ENCODE measurements at places on chromosomes 4 and X. TPM values are rescaled to one million over a fixed set of nuclear protein-coding genes. Genes with fewer than 3 reads are reported as not detected.

GRCh38 chr4:100106982-100107381 lies 83.3 kb downstream of the DDIT4L start:
- no peak for DNase-seq

- DNase-seq, result no peak
Observed at GRCh38 chr4:76384052-76384451, 36.9 kb downstream of the CCDC158 start.

DNA sequence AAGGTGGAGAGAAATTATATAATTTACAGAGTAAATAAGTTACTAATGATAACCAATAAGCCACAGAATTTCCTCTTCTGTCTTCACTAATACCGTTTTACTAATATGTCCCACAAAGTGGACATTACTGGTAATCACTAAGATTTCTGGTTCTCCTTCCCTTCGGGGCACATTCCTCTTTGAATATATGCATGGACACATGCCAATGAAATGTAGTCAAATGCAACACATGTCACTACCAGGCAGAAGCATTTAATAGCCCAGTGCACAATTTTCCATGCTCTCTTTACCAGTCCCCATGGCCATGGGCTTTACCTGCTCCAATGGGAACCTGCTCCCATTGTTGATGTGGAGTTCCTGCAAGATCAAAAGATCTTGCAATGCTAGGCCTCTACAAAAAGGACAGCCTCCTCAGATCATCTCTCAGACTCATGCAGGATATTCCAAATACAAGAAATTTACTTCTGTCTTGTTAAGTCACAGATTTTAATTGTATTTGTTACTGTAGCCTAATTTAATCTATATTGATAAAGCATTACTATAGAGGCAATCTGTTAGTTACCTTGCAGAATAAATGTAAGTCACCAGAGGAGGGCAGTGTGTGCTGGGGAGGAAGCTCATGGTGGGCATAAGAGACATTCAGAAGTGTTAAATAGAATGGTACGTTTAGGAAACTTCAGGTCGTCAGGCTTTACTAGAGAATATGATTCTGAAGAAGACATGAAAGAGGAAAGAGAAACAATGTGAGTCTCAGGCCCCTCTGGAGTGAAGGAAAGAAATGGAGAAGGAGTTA lies 37.1 kb upstream of the INPP4B start:
- DNase-seq, result peak; percentile 28

- DNase-seq, result no peak
Observed at GRCh38 chrX:135536877-135537276, 16.4 kb downstream of the INTS6L start.

GRCh38 chr4:11966782-11967181 lies 538.1 kb upstream of the HS3ST1 start:
- DNase-seq, result no peak

DNA sequence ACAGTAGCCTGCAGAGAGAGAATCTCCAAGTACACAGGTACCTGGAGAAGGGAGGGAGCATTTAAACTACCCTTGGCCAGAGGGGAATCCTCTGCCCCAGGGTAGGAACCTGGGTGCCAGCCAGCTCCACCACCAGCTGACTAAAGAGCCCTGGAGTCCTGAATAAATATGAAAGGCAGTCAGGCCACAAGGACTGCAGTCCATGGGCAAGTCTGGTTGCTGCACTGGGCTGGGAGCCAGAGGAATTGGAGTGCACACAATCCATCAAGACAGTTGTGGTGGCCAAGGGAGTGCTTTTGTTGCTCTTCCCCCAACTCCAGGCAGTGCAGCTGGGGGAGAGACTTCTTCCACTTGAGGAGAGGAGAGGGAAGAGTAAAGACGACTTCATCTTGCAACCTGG lies 172.5 kb downstream of the HNRNPD start:
- DNase-seq, result peak; percentile 50

ZMAT1 gene
- 0.51 TPM for total RNA-seq

ABCD1 gene
- total RNA-seq, result 12.7 TPM

IQSEC2 gene
- total RNA-seq, result 9.9 TPM

Data from fibroblast of lung (primary cell).